Stimulated activated memory B cell treated with anti-CD40 and anti-IgM and Interleukin-4, amounts not matched to agents 10 μg/mL and 1 μg/mL and 100 μg/mL, for 72 hours (primary cell): ENCODE measurements at places on chromosomes 1 and 21.

GRCh38 chr1:17913326-17914115 is 158.4 kb downstream of the ACTL8 start:
- ATAC-seq: no peak

DNA sequence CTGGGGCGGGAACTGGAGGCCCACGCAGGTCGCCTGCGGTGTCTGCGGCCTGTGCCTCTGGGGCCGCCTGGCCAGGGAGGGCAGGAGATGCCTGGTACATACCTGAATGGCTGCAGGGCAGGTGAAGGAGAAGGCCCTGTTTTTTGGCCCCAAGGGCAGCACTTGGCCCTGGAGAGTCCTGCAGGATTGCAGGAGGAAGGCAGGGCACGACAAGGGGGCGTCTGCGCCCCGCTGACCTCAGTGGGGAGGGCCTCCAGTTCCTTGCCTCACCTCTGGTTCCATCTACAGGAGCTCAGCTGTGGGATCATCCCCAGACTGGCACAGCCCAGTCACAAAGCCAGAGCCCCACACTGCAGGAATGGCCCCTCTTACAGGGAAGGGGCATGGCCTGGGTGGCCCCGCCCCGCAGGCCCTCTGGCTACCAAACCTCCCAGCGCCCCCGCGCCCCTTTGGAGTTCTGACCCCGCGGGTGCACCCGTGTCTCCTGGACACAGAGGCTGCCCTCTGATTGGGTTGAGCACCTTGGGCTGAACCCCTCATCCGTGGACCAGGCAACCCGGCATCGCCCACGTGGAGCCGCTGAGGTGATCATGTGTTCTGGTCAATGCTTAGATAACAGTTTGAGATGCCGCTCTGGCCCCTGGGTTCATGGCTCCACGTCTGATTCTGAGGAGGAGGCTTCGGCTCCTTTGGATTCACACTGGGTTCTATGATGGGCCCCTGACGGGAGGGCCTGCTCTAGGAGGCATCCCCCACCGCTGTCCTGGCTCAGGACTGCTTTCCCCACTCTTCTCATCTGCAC is 1.3 kb upstream of the PEX10 start:
- no peak for ATAC-seq

DNA sequence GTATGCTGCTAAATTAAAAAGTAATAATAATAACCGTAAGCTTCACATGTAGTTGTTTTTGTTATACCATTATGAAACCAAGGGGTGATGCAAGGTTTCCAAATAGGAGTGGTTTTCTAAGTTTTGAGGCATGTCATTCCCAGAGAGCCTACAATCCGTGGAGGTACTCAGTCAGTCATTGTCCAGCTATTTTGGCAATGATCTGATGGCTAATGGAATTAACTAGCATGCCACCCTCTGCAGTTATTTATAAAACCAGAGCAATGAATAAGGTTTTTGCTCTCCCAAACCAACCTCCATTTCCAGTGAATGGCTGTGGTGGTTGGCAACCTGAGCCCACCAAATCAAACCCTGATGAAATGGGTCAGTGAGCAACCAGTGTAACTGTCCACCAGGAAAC is 106.4 kb downstream of the TBX15 start:
- ATAC-seq: no peak

GRCh38 chr1:197303463-197303862 is 35.4 kb downstream of the CRB1 start:
- ATAC-seq: no peak

DNA sequence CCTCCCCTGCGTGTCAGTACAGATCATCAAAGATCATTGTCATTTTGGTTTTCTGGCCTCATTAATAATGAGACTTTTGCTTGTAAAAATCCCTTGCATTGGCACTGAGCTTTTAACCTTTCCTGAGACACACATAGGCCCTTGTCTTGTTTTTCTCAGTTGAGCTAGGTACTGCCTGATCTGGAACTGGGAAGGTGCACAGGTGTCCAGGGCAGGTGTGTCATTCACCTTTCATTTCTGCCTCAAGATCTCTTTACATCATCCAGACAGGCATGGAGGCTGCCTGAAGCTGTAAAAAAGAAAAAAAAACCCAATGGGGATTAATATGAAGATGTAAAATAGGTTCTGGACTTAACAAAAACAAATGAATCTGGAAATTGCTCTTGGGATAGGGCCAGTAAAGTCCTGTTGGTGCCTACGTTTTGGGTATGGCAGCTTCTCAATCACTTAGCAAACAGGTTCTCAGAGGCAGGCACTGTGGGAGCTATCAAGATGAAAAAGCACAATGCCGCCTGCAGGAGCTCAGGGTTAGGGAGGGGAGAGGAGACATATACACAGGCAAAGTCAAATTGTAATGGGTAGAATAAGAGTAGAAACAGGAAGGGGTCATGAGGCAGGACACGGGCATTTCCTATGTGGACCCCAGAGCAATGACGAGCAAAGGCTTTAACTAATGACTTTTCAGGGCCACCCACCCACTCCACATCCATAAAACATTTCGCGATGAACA is 1.0 kb upstream of the KCNC4 start:
- no peak for ATAC-seq

GRCh38 chr1:172269644-172270043 is 150.8 kb upstream of the C1orf105 start:
- no peak for ATAC-seq

DNA sequence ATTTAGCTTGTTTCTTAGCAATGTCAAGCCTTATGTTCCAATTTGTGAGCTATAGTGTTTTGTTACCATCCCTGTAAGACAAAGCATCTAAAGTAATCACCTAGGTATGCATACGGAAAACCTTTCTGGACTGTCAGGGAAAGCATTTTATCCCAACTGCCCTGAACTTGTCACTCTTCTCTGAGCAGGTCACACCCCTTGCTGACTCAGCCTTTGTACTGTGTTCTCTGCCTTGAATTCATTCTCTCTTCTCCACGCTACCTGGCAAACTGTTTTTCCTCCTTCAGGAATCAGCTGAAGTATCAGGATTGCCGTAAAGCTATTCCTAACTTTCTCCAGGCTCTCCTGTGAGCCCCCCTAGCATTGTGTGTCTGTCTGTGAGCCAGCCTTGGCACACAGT is 54.2 kb downstream of the PBX1 start:
- ATAC-seq: no peak

DNA sequence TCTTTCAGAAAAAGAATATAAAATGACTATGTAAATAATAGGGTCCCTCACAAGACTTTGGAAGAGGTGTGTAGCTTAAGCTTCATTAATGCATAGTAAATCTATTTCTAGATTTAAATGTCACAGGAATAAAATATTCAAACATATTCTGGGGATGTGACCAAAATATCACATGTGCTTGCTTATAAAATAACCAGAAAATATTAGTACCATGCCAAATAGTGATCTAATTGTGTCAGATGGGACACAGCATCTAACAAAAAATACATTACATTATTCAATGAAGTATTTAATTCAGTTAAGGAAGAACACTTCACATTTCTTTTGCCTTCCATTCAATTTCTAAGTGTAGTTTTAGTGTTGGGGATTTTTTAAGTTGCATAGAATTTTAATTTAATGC is 179.5 kb downstream of the LRRC40 start:
- ATAC-seq: no peak

DNA sequence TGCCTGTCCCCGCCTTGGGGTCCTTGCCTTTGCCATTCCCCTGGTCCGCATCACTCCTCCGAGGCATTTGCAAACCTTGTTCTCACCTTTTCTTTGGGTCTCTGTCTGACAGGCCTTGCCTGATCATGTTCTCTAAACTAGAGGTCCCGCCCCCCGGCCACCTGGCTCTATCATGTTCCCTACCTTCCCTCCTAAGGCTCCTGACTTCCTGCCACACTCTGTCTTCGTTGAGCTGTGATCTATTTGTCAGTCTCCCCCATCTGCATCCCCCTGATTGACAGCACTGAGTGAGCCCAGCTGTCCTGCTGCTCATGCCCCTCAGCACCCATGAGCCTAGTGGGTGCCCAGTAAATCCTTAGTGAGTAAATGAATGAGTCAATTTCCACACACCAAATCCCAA is 22.8 kb downstream of the ERG start:
- ATAC-seq: no peak

DNA sequence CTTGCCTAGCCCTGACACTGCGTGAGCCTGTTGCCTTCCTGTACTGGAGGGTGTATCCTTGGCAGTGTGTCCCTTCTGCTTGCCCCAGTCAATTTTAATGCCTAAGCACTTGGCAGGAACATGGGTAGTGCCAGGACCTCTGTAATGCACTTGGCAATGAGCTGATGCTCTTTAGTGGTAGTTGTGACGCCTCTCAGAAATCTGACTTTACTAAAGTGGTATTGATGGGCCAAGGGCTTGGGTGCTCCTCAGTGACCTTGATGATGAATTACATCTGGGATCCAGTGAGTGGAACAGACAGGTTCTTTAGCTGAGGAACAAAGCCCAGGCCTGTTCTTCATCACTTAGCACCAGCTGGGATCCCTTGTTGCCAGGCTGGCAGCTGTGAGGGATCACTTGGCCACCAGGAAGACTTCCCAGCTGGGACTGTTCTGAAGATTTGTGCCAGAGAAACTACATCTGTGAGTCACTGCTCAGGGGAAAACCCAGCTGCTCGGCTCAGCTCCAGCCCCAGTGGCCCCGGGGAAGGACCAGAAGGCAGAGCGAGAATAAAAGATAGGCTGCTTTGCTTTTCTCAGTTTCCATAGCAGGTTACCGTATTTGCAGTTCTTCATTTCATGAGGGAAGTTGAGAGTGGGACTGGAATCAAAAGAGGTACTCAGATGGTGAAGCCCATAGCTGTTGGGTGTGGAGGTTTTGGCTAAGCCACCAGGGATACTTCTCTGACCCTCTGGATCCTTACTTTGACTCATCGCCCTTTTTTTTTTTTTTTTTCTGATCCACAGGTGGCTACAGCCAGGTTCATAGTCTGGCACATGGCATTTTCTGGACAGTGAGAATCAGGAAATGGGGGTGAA is 28.5 kb upstream of the KCNA2 start:
- ATAC-seq: peak; percentile 83

DNA sequence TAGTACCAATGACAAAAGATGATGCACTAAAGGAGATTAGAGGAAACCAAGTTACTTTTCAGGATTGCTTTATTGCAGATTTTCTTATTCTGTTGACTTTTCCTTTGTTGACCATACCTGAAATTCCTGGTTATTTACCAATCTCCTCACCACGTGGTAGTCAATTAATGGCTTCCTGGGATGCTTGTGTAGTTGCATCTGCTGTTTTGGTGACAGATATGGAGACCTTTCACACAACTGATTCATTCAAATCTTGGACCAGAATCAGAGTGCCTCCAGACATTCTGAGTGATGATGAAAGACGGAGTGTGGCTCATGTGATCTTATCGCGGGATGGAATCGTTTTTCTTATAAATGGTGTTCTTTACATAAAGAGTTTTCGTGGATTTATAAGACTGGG is 91.3 kb downstream of the CATSPERE start:
- ATAC-seq: no peak

- no peak for ATAC-seq
Observed at GRCh38 chr1:113947388-113948107, 18.4 kb downstream of the HIPK1 start.

GRCh38 chr1:59195151-59195550 is 101.7 kb upstream of the FGGY start:
- no peak for ATAC-seq

DNA sequence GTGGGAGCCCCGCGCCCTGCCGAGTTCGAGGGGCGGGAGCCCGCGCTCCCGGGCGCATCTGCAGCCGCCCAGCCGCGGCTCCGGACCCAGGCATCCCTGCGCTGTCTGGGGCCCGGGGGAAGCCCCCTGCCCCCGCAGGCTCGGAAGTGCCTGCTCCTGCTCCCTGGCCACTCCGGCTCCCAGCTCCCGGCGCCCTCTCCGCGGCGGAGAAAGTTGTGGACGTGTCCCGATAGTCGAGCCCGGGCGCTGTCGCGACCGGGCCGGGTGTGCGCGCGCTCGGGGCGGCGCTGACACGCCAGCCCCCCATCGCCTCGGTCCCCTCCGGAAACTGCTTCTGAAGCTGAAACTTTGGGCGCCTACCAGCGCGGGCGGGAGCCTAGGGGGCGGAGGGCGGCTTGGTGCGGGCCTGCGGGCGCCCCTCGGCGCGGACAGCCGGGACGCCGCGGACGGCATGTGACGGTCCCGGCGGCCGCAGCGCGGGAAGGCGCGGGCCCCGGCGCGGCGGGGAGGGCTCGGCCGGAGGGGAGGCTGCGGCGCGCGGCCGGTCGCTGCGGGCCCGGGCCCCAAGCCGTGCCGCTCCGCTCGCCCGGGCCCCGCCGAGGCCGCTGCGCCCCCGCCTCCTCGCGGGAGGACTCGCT is 515 bp downstream of the MAN1C1 start:
- ATAC-seq: no peak

- no peak for ATAC-seq
Observed at GRCh38 chr21:39153842-39154241, 29.4 kb downstream of the PSMG1 start.

- ATAC-seq: no peak
Observed at GRCh38 chr1:46444466-46444865, 45.2 kb upstream of the DMBX1 start.

DNA sequence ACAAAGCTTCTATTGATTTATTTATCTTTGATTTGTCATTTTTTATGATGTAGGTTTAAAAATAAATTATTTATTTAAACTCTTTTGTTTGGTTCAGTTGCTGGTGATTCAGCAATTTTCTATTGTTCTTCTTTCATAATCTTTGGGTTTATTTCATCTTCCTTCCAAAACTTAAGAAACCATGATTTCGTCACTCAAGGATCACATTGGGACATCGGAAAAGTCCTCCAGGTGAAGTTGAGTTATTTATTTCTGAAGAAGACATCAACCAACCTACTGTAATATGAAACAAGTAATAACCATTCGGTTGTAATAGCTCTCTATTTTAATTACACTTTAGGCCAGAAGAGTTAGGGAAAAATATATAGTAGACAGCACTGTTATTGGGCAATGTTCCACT is 23.0 kb upstream of the WLS start:
- ATAC-seq: no peak

DNA sequence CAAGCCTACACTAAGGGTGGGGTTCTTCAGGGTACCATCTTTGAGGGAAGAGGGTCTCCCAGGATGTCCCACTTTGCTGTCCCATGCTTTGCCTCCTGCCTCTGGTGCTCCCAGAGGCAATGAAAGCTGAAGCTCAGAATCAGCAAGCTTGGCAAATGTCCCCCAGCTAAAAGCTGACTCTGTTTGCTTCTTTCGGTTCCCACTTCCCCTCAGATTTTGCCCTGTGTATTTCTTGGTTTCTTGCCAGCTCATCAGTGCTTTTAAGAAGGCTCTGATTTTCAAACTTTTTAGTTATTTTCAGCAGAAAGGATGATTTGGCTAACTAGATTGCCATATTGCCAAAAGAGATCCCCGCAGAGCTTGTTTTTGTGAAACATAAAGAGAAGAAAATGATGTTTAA is 33.1 kb upstream of the COG2 start:
- ATAC-seq: no peak

DNA sequence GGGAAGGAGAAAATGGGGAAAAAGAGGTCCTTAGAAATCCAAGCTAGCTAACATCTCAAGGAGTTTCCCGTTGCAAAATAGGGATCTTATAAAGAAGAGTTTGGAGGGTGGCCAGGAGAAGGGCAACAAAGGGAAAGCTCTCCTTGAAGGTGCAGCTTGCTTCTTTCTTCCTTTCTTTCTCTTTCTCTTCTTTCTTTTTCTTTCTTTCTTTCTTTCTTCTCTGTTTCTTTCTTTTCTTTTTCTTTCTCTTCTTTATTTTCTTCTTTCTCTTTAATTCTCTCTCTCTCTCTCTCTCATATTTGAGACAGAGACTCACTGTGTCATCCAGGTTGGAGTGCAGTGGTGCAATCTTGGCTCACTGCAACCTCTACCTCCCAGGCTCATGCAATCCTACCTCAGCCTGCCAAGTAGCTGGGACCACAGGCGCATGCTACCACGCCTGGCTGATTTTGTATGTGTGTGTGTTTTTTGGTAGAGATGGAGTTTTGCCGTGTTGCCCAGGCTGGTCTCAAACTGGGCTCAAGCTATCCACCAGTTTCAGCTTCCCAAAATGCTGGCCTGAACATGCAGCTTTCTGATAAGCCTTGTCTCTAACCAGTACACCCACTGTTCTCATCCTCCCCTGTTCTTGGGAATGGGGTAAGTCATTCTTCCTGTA is 44.4 kb downstream of the RNF11 start:
- ATAC-seq: no peak
